ENCODE measurements at places on chromosomes 7 and 10. TPM values are rescaled to one million over a fixed set of nuclear protein-coding genes. Genes with fewer than 3 reads are reported as not detected.
A peak's percentile ranks its signal among the peaks of the same experiment; 100 is the strongest.

DNA sequence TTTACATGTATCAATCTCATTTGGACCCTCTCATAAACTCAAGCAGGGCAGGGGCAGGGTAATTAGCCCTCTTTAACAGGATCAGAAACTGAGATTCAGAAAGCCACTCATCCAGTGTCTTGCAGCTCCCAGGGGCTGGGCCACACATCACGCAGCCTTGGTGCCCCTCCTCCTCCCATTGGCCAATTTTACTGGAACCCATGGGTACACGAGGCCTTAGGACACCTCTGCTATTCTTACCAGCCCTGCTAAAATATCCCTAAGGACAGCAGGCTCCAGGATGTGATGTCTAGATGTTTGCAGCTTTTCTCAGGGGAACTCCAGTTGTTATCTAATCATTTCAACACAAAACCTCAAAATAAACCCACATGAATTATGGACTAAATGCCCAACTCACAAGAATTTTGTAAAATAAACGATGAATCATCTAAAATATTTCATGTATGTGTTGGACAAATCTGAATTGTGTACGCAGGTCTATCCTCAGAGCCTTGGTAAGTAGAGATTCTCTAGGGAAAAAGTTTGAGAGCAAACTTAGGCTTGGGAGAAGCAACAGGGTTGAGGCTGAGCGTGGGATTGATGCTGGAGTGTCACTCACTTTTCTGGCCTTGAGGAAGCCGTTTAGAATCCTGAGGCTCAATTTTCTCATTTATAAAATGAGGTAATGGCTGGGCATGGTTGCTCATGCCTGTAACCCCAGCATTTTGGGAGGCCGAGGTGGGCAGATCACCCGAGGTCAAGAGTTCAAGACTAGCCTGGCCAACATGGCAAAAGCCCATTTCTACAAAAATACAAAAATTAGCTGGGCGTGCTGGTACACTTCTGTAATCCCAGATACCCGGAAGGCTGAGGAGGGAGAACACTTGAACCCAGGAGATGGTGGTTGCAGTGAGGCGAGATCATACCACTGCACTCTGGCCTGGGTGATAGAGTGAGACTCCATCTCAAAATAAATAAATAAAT, 69.7 kb upstream of the TNS3 start:
- DNase-seq, result peak; percentile 100

- DNase-seq, result no peak
Observed at GRCh38 chr7:110281362-110281761, 809.6 kb upstream of the LRRN3 start.

GRCh38 chr7:151058781-151059366, 515 bp upstream of the SLC4A2 start:
- DNase-seq, result peak; percentile 68

GRCh38 chr10:23065181-23065948, 30.0 kb upstream of the MSRB2 start:
- peak; percentile 64 for DNase-seq

CCDC146 gene
- 1.7 TPM for total RNA-seq

DNA sequence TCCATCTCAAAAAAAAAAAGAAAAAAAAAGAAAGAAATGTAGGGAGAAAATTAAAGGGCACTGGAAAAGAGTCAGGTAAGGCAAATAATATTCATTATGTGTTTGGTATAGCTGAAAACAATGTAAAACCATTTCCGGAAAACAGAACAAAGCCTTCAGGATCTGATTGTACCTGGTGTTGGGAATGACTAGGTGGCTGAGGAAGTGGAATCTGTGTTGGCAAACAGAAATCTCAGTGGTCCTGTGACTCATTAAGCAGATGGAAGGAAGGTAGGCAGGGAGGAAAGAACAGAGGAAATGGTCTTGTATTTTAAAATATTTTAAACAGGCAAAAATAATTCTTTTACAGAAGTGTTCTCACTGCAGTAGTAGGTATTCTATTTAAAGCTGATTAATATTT, 55.7 kb upstream of the GATA3 start:
- no peak for DNase-seq

NEURL1 gene
- total RNA-seq, result under 0.01 TPM

GRCh38 chr7:156475666-156476065, 164.9 kb upstream of the RNF32 start:
- peak; percentile 33 for DNase-seq

GHRHR gene
- total RNA-seq, result not detected

NKX2-3 gene
- not detected for total RNA-seq

KCNH2 gene
- 0.64 TPM for total RNA-seq

MCMBP gene
- 56.1 TPM for total RNA-seq

GRCh38 chr10:14876764-14877163, 1.9 kb upstream of the SUV39H2 start:
- no peak for DNase-seq

- no peak for DNase-seq
Observed at GRCh38 chr7:49397750-49398149, 375.7 kb upstream of the VWC2 start.

GRID1 gene
- total RNA-seq, result under 0.01 TPM

DNA sequence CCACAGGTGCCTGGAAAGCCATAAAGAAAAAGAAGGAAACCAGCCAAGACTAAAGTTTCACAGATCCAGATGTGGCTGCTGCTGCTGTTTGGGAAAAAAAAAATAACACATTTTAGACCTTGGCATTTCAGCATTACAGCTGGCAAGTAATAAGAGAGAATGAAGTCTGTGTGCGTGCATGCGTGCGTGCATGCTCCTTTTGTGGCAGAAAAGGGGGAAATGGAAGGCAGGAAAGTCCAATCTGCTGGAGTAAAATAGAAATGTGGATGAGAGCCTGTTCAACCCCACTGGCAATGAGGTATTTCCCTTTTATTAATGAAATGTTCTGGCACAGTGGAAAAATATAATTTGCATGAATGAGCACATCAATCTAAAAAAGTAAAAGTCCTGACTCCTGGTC, 137.0 kb upstream of the SEMA3A start:
- DNase-seq, result no peak

COBL gene
- not detected for total RNA-seq

AKR1C3 gene
- 16.4 TPM for total RNA-seq

DNA sequence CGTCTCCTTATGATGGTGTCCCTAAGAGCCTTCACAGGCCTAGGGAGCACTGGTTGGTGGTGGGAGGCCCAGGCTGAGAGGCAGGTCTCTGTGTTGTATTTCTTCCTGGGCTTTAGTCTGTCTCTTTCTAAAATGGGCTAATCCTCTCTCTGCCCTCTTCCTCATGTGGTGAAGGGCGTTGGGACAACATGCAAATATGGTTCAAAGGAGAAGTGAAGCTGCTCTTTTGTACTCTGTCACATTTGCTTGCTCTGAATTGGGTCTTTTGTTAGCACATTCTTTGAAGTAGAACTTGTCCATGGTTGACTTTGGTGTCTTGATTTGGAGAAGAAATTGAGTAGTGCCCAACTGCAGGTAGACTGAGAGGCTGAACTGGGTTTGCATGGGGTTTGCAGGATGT, 814 bp downstream of the HK1 start:
- DNase-seq, result no peak

DNA sequence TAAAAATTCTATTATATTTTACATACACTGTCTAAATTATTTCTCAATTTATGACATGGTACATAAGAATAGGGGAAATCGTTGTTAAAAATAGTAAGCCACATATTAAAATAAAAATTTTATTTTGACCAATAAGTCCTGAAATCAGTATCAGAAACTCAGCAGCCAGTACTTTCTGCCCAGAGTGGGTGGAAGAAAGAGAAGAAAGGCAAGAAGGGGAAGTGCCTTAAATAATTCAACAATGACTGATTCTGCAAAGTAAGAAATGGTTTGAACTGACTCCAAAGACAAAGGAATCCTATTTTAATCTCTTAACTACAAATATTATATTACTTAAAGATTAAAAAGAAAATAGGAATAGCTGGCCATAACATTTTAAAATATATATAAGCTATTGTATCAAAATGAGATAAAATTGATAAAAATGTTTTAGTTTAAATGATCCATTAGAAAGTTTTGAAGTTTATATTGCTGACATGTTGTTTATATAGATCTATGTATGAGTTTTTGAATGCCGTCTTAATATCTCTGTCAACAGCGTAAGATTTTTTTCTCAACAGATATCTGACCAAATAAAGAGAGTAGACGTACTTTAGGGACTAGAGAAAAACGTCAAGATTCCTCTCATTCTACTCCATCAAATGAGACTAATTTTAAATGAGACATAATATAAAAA, 30.2 kb upstream of the NRCAM start:
- no peak for DNase-seq

PAOX gene
- total RNA-seq, result 6.4 TPM

BMPER gene
- 5.8 TPM for total RNA-seq

MKX gene
- total RNA-seq, result 6.9 TPM

- DNase-seq, result no peak
Observed at GRCh38 chr7:28726555-28726954, 231.6 kb downstream of the TRIL start.

GRCh38 chr7:128398016-128398840, 11.6 kb downstream of the IMPDH1 start:
- peak; percentile 50 for DNase-seq

SEMA4G gene
- 0.43 TPM for total RNA-seq

FAM25C gene
- not detected for total RNA-seq

DNA sequence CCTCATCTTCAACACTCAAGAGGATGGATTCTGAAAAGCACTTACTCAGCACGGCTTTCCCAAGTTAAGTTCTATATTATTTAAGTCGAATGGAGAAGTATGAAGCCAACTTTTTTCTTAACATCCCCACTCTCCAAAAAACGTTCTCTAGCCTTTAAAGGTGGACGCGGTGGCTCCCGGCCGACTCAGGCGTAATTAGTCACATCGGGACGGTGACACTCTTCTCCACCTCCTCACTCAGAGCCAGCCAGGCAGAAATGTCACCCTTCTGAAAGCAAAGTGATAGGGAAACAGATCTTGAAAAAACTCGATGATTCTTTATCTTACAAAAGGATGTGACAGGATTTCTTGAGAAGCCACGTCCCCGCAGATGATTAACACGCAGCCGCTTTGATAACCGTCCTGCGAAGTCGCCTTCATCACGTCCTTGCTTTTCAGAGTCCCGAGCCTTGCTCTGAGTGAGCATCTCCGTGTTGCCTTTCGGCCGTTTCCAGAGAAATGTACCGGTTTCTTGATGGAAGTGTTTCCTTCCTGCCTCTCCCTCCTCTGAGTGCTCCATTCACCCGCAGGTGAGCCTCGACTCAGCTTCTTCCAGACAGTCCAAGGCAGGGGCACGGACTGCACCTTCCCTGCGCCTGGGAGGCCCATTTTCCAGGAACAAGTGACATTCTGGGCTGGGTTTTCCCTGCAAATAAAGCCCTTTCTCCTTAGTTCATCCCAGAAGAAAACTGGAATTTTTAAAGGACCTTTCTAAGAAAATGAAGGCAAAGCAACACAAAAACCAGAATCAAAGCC, 314.8 kb downstream of the DNAJB6 start:
- DNase-seq, result no peak

GRCh38 chr10:23354630-23355279, 10.2 kb upstream of the C10orf67 start:
- no peak for DNase-seq

OR13A1 gene
- not detected for total RNA-seq
